ENCODE measurements at places on chromosomes 6 and 20.

DNA sequence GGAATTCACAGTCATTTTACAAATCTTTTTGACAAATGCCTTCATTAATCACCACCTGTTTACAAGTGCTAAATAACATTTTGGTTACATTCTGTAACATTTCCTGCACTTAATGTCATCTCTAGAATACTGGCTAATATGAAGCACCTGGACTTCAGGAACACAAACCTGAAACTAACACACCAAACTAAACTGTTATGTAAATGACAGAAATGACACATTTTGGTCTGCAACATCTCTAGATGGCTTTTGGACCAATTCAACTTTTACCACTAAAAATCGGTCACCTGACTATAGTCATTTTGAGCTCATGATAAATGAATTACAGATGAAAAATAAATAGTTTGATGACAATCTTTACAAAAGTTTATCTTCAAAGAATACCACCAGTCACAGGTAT lies 80.6 kb downstream of the ATG5 start:
- no peak for DNase-seq

DNA sequence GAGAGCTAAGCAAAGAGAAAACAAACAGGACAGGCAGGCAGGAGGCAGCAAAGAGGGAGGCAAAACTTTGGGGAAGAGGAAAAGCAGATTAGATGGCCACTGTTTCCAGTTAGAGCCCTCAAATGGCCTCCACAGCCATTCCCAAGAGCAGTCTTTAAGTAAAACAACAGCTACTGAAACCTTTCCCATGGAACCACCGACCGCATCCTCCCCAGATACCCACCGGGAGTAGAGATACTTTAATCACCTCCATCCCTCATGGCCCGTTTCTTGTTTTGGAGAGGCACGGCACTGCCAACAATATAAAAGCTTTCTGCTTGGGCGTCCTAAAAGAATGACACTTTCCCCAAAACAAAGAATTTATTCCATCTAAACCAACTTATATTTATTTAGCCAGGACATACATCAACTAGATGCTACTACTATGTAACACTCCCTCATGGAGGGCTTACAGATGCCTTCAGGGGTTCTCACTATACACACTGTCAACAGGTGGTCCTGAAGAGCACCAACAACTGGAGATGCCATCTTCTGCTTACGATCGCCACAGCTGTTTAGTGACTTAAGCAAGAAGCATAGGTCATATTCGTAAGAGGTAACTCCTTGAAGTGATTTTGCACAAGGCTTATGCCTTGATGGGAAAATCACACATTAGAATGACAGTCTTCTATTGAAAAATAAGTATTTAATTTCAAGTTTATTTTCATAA lies 43.4 kb downstream of the CNKSR3 start:
- no peak for DNase-seq

- DNase-seq = no peak
Observed at GRCh38 chr6:36376742-36377141, 10.7 kb downstream of the ETV7 start.

- DNase-seq = peak; percentile 30
Observed at GRCh38 chr20:43554369-43554768, 4.5 kb upstream of the SGK2 start.

- no peak for DNase-seq
Observed at GRCh38 chr6:10409731-10410206, 5.1 kb downstream of the TFAP2A start.

GRCh38 chr6:139701695-139702094 lies 327.2 kb upstream of the CITED2 start:
- no peak for DNase-seq

DNA sequence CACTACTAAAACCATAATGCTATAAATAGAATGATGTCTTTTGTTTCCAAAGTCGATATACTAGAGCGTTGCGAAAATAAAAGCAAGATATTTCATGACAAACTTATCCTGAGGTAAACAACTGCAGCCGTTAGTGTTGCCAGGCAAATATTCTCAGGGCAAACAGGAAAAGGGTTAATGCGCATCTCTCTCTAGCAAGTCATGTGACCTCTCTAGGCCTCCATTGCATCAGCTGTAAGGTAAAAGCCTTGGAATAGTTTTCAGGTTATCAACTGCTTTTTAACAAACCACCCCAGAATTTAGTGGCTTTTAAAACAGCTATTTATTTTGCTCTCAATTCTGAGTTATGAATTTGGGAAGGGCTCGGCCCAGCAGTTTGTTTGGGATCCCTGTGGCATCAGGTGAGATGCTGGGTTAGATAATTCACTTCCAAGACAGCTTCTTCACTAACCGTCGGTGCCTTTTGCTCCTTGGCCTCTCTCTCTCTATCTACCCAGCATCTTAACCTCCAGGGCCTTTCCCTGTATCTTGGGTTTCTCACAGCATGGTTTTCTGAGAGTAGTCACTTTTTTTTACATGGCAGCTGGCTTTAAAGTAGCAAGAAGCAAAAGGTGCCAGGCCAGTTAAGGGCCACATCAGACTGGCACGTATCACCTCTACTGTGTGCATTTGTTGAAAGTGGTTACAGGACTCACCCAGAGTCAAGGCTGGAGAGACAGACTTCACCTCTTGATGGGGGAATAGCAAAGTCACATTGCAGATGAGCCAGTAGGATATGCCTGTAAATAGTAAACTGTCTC lies 39.2 kb upstream of the LTV1 start:
- no peak for DNase-seq

GRCh38 chr20:61162451-61162850 lies 89.6 kb upstream of the CDH4 start:
- no peak for DNase-seq
